ENCODE measurements at places on chromosomes 4 and X. TPM values are rescaled to one million over a fixed set of nuclear protein-coding genes. Genes with fewer than 3 reads are reported as not detected.

CDKN2AIP gene
- total RNA-seq, result 8.1 TPM

ATG4A gene
- 12.0 TPM for total RNA-seq

DMD gene
- total RNA-seq, result 45.5 TPM

MGARP gene
- total RNA-seq, result 0.39 TPM

H2BW2 gene
- total RNA-seq, result not detected

TEX13B gene
- not detected for total RNA-seq

All from mesenteric fat pad (tissue), 1 donor.